ENCODE measurements at places on chromosomes 7 and 10. TPM values are rescaled to one million over a fixed set of nuclear protein-coding genes. Genes with fewer than 3 reads are reported as not detected.

DNA sequence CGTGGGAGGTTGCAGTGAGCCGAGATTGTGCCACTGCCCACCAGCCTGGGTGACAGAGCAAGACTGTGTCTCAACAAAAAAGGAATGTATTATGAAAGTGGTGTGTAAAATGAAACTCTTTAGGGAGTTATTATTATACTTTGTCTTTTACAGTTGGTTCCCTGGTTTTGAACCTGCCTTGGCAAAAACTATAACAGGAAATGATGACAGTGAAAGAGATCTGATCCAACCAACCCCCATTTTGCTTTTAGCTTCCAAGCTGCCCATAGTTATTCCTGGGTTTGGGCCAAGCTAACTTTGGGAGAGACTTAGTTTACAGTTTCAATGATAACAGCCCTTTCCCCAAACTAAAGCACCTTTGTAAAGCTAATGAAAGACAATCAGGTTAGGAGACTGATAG, 34.1 kb upstream of the NMT2 start:
- no peak for DNase-seq

DNA sequence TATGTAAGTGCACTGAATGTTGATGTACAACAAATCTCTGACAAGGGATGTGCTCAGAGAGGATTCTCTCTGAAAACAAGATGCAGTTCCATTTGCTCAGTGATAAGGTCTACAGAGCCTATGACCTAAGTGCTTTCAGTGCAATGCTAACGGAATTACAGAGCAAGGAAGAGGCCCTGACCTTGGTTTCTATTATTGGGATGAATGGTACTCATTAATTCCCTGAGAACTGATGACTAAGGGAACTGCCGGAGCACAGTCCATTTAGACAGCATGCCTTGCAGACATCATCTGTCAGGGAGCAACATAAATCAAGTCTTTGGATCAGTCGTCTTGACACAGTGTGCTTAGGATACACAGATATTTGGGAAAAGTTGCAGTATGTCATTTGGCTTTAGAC, 340.8 kb downstream of the PHTF2 start:
- peak; percentile 8 for DNase-seq

DNA sequence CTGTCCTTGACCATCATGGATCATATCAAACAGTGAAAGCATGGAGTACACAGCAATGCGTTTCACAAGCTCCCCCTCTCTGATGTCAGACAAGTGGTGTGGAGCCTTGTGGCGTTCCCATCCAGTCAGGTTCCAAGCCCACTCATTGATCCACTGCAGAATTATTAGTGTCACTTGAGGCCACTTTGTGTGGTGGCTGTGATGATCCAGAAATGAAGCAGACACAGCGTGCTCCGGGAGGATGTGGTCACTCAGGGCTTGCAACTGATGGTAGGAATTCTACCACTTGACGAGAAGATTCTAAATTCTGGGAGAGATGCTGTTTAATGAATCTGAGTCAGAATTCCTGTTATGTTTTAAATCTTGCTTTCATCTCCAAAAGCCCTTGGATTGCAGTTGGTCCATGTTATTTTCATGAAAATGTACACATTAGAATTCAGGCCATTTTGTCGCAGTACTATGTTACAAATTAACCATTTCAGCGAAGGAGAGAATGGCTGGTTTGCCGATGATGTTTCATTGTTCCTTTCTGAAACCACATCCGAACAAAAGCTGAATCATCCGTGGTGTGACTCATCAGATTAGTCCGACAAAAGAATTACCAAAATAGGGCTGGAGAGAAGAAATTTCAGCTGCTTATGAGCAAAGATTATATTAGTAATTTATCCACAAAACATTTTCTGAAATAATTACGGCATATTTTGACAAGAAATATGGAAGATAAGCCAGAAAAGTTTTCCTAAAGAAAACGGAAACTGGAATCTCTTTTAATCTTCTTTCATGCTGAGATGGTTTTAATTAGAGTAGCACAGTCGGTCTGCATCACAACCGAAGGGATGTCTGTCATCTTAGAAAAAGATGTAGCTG, 48.1 kb downstream of the INSYN2A start:
- no peak for DNase-seq

- DNase-seq: no peak
Measured at GRCh38 chr10:71339796-71340589, 20.9 kb downstream of the SLC29A3 start.

FOXI2 gene
- total RNA-seq: not detected

DNA sequence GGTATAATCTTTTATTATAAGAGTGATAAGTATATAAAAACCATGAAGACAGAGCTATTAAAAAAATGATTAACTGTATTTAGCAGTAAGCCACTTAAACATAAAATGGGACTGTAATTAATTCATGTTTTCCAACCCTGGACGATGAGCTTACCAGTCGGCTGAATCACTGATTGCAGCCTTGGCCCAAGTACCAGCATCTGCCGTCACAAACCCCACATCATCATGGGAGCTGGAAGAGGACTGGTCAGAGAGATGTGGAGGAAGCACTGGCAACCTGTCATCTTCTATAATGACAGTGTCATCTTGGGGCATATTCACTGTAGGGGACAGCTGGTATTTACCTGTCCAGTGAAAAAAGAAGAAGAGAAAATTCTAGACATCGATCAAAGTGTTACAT, 473.6 kb downstream of the PARD3 start:
- DNase-seq: no peak

GRCh38 chr10:48993627-48994026, 54.0 kb upstream of the LRRC18 start:
- no peak for DNase-seq

GRCh38 chr7:48337012-48337621, 165.9 kb downstream of the ABCA13 start:
- no peak for DNase-seq

SSC4D gene
- total RNA-seq: 3.6 TPM

- DNase-seq: no peak
Measured at GRCh38 chr10:62165803-62166202, 102.8 kb downstream of the RTKN2 start.

NCF1 gene
- total RNA-seq: not detected

- DNase-seq: peak; percentile 52
Measured at GRCh38 chr10:75191821-75192568, 18.6 kb upstream of the VDAC2 start.

ASB10 gene
- not detected for total RNA-seq

DNA sequence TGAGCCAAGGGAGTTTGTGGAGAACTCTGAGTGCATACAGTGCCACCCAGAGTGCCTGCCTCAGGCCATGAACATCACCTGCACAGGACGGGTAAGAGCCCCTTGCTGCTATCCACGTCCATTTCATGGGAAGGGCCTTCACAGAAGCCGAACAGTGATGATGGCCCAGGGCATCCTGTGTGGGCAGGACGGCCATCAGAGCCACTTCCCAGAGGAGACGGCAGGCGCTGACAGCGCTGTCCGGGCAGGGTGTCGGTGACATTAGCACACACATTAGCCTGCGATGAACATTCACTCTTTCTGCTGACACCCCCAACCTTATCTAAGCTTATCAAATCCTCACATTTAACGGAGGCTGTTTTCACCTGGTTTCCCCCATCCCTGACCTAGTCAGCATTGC, 144.9 kb downstream of the EGFR start:
- DNase-seq: no peak

- DNase-seq: no peak
Measured at GRCh38 chr7:8251195-8251594, 10.8 kb downstream of the ICA1 start.

DNA sequence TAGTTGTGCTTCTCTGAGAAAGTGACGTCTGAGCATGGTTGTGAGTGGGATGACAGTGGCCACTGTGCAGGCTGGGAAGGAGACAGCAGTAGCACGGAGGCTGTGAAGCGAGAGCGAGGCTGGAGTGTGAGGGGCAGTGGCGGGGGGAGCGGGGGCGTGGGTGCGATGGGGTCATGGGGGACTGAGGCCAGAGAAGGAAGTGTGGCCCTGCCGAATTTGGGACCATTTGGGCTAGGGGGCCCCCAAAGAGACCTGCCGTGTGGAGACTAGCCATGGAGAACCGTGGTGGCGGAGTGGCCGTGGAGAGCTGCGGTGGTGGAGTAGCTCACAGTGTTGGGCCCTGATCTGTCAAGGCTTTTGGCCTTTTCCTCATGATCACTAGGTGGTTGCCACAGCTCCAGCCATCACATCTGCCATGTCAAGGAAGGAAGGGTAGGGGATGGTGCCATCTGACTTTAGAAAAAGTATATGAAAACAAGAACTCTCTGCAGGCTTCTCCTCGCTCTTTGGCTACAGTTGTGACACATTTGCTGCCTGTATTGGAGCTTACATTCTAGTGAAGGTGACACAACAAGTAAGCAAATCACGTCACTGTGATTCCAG, 61.4 kb downstream of the MGMT start:
- DNase-seq: no peak

ACSM6 gene
- 0.52 TPM for total RNA-seq

VWC2 gene
- not detected for total RNA-seq

MNX1 gene
- total RNA-seq: 14.3 TPM

DNA sequence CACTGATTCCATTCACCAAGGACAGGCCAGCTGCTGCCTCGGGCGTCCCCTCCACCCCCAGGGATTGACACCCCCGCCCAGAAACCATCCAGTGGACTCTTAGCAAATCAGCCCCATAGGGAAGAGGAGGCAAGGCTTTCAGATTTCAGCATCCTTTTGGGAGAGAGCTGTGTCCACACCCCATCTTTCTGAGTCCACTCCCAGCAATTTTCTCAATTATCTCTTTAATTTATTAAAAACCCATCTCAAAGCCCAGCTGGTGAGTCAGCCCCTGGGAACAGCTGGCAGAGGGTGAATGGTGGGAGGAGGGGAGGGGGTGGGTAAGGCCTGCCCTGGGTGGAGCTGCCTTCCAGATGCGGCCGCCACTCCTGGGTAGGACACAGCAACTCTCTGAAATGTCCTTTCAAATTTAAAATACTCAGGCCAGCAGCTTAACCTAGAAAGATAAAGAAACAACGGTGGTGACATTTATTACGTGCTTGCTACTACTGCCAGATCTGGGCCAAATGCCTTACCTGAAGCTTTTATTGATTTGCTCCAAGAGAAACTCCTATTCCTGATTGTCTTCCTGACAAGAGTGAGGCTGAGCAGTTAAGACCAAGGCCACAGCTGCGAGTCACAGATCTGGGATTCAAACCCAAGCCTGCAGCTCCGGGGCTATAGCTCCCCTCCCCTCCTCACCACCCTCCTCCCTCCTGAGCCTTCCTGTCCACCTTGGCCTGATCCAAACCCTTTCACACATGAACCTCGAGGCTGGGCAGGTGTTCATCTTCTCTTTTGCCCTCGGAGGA, 120.4 kb downstream of the RGS10 start:
- DNase-seq: no peak

DNA sequence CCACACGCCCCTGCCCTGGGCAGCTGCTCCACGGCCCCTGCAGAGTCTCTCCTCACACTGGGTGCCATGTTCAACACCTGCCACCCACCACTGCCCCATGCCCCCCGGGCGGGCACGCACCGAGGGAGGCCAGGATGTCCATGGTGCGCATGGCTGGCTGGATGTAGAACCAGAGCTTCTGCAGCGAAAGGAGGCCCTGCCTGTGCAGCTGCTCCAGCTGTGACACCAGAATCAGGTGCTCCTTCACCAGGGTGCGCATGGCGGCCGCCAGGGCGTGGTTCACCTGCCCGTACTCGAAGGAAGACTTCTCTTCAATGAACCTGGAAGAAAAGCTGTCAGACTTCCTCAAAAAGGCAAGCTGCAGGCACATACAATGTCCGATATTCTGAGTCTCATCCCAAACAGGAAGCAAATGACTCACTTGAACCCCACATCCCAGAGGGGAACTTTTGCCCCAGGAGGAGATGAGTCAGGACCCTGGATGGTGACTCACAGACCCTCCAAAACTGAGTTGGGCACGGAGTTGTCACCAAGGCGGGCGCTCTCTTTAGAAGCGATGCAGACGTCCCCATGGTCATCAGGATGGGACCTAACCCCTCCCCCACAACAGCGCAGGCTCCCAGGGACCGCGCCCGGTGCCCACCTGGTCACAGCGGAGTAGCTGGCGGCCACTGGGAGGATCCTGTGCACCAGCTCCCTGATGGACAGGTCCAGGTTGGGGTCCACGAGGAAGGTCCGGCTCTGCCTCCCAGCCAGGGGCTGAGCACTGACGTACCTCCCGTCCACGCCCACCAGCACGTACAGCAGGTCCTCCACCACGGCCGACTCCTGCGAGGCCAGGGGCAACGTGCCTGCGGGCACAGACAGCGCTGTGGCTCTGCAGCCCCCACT, 15.5 kb downstream of the TUBGCP2 start:
- no peak for DNase-seq

DNA sequence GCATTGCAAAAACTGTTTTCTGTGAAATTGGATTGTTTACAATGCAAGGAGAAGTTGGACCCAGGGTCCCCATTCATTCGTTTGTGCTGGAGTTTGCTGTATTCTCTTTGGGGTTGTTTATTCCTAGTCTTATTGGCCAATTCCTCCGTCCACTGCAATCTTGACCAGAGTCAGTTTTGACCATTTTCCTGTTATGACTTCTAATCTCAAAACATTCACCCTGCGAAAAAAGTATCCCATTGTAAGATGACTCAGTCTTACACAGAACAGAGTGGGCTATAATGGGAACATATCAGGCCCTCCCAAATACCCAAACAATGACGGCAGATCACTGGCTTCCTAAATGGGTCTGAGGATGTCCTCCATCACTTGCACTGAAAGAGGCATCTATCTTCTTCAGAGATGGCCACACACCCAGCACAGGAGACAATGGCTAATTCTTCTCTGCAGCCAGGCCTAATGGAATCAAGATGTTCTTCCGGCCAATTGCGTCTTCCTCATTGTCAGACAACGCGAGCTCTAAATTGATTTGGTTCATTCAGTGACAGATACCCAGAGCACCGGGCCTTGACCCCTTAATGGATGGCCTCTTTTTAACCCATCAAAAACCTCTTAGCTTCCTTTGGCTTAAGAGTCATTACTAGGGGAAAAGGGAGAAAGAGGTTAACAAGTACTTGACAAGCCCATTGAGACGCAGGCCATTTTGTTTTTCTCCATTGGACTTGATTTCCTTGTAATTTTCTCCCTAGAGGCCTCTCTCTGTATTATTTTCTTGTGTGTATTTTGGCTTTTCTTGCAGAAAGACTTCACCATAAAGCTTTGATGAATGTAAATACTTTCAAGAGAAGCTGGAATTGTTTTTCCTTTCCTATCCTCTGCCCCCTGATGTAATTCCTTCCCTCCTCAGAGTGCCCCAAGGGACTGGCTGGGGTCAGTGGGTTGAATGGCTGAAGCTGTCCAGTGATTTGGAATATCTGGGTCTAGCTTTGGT, 129.6 kb downstream of the PRPF18 start:
- no peak for DNase-seq

ITPRID1 gene
- total RNA-seq: not detected

- DNase-seq: no peak
Measured at GRCh38 chr7:120462991-120463390, 190.0 kb downstream of the KCND2 start.

CCDC172 gene
- total RNA-seq: not detected
